ENCODE measurements at places on chromosomes 6 and 20. TPM values are rescaled to one million over a fixed set of nuclear protein-coding genes. Genes with fewer than 3 reads are reported as not detected.

Gene DEFB124
- not detected for total RNA-seq

Gene AK9
- total RNA-seq, result 4.4 TPM

DNA sequence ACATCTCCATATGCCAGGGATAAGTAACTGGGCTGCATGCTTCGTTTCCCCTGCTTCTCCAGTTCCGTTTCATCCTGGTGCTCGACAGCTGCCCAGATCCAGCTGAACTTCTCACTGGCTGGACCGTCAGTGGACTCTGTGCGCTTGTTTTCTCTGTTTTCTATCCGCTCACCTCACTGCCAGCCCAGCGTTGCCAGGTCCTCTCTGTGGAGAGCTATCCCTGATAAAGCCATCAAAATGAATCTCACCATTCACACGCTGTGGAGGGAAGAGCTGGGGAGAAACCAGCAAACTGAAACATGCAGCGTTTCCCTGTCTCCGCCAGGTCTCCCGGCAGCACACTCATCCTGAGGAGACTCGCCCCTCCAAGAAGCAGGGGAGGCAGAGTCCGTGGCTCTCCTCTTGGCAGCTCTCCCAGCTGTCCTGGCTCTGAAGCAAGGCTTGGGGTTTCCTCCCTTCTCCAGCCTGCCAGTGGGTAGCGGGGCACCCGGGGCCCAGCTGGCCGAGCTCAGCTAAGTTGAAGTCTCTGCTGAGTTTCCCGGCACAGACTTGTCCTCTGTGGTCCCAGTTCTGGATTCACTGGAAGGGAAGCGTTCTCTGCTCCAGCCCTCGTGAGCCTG lies 160.9 kb downstream of the DTNBP1 start:
- H3K27ac ChIP-seq, result no peak overlapping the region
- H3K36me3 ChIP-seq, result no peaks in the 10 kb centered on the region
- DNase-seq, result no peak
- no peaks in the 10 kb centered on the region for H3K4me1 ChIP-seq
- no peaks in the 10 kb centered on the region for H3K27me3 ChIP-seq
- H3K4me3 ChIP-seq, result no peak overlapping the region

Gene HLA-DQA1
- not detected for total RNA-seq

- H3K4me1 ChIP-seq, result no peaks in the 10 kb centered on the region
- H3K27ac ChIP-seq, result peak overlapping the region; percentile 33
- H3K27me3 ChIP-seq, result no peaks in the 10 kb centered on the region
- no peak overlapping the region for H3K4me3 ChIP-seq
- peak; percentile 58 for DNase-seq
These were observed 25.3 kb upstream of the HECA start for GRCh38 chr6:139109558-139109957.

Measured in Caco-2 (cell line).